ENCODE measurements at places on chromosomes 5 and 9.

DNA sequence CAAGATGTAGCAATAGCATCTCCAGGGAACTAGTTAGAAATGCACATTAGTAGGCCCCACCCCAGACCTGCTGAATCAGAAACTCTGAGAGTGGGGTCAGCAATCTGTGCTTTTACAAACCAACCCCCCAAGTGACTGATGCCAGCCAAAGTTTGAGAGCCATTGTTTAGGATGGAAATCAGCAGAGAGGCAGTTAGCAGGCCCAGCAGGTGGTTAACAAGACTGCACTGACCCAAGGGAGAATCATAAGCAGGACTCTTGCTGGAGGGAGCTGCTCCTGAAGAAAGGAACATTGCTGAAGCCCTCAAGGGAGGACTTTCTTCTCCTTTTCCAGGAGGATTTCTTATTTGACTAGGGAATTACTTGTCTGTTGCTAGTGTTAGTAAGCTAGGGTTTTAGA, 74.2 kb upstream of the SLC12A2 start:
- DNase-seq, result no peak

DNA sequence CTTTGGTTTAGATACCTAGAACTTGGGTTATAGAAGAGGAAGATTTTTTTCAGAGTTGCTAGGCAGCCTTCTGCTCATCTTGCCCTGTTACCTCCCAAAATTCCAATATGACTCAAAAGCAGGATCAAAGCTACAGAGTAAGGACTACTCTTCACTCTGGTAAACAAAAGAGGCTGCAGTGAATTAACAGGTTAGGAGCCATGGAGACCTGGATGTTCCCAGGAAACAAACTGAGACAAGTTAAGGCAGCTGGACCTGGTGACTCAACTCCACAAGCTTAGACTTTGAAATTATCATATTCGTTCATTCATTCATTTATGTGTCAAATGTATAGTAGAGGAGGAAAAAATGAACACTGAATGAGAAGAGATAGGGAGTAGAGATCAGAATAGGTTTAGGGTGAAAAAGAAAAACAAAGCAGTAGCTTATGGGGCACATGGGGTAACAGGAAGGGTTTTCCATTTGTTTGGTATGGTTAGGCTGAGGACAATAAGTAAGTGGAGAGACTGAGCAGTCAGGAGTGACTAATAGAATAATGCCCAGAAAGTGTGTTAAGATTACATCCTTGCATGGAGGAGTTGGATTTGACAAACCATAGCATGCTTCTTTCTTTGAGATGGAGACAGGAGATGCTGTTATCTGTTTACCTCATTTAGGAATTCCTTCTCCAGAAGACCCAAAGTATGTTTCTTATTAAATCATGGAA, 464.0 kb upstream of the ZNF608 start:
- no peak for DNase-seq

DNA sequence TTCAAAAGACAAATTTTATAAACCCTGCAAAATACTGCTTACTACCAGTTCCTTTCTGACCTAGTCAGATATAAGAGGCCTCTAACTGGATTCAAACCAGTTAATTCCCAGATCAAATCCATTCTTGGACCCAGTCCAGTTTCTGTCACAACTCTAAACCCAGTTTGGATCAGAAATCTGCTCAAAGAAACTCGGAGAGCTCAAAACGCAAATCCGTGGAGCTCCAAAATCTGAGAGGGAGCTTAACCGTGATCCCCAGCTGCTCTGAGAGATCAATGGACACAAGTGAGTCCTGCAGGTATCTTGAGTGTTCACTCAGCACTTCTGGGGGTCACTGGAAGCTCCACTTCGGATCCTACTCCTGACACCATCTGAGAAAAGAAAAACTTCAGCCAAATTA, 348.1 kb upstream of the PTGER4 start:
- no peak for DNase-seq

- no peak for DNase-seq
Observed at GRCh38 chr9:114012126-114012525, 66.0 kb downstream of the AMBP start.

GRCh38 chr9:101397746-101398067, 711 bp downstream of the MRPL50 start:
- DNase-seq, result no peak

- DNase-seq, result no peak
Observed at GRCh38 chr5:76379855-76380254, 23.2 kb upstream of the IQGAP2 start.

- DNase-seq, result no peak
Observed at GRCh38 chr5:109803854-109804253, 114.1 kb downstream of the MAN2A1 start.

- DNase-seq, result no peak
Observed at GRCh38 chr5:53481887-53482716, 1.7 kb downstream of the FST start.

DNA sequence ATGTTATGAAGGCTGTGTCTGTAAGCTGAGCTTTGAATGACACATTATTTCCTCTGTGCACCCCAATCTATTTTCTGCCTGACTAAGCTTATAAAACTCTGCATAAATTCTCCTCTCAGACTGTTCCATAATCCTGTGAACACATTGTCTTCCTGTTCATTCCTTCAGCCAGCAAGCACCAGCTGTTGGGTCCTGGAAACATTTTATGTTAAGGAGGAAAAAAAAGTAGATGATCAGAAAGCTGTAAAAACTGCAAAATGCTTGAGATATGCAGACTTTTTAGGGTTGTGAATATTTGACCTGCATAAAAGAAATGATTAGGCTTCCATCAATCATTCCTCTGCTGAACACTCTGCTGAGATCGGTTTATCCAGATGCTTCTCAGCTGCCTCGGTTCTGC, 1246.0 kb upstream of the DMAC1 start:
- peak; percentile 6 for DNase-seq

DNA sequence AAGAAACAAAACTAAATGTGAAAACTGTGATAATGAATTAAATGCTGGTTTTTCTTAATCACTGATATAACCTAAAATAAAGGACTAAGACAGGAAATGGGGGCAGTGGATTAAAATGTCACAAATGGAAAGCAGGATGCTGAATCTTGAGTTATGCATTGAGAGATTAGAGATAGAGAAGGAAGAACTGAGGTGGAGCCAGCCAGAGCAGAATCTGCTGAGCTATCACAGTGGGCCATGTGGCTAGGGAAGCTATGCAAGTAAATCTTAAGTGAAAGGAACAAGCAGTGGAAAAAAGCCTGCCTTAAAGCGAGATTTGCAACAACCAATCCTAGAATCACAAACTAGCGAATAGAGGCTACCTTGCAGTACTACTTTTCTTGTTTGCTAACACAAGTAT, 188.5 kb upstream of the RASA1 start:
- no peak for DNase-seq

GRCh38 chr9:20209391-20210340, 412.6 kb downstream of the MLLT3 start:
- DNase-seq, result no peak

- DNase-seq, result no peak
Observed at GRCh38 chr5:1012313-1012841, 3.8 kb downstream of the NKD2 start.

DNA sequence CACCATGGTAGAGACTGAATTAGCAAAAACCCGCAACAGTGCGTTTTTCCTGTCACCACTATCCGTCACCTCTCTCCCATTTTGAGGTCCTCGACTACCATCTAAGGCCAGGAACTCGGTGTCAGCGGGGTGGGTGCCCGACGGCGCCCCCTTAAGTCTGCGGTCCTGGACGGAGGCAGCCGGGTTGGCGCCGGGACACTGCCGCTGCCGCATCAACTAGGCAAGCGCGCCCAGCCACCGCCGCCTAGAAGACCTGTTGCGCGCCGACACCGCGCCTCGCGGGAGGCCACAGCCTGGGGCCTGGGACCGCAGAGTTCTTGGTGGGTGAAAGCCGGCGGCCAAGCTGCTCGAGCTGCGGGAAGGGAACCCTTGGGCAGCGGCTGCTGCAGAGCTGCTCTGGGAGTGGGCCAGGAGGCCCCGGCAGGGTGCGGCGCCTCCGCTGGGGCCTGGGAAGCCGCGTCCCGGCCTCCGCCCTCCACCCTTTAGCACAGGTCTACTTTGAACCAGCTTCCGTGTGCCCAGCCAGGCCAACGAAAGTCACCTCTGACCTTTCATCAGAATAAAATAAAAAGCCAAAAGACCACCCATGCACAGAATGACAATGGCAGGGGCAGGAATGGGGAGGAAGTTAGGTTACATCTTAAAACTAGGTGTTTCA, 3.5 kb downstream of the FOXB2 start:
- no peak for DNase-seq

Measured in NCI-H1694 treated with DMSO at 0.1 percent for 48 hours (cell line).